IMR-90 (cell line): ENCODE measurements at places on chromosomes 11 and 22.

- H3K4me1 ChIP-seq: peaks cover 6% of the 10 kb centered on the region
- no peak overlapping the region for H3K27ac ChIP-seq
- no peaks in the 10 kb centered on the region for H3K36me3 ChIP-seq
- peak overlapping the region; percentile 60 for H3K4me3 ChIP-seq
These were observed 841 bp upstream of the TUB start for GRCh38 chr11:8080069-8080670.

- H3K36me3 ChIP-seq: no peaks in the 10 kb centered on the region
- peaks cover 2% of the 10 kb centered on the region; the same call in 1 of the 2 replicates for H3K4me1 ChIP-seq
- H3K4me3 ChIP-seq: no peak overlapping the region
- no peak for DNase-seq
- peaks cover 18% of the 10 kb centered on the region for H3K27me3 ChIP-seq
These were observed 4.9 kb downstream of the PLEKHB1 start for GRCh38 chr11:73651252-73651651.

DNA sequence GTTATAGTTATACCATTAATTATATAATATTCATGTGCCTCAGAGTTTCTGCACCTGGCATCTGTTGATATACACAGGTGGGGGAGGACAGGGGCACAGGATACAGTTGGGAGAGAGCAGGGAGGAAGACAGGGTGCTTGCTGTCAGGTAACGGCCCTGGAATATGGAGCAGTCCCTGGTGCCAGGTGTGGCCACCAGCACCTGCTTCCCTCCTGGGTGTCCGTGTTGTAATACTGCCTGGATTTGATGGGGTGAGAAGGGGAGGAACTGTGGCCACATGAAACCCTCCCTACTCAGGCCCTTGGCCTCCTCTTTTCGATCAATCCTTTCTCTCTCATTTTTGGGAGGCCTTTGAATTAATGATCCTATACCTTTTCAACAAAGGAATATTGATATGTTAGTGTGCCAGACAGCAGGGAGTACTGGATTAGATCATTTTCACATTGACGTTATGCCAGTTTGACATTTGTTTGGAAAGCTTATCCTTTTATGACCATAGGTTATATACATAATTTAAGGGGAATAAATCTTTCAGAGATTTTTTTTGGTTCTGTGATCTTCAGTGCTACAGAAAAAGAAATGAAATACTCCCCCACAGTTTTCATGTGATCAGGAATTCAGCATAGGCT, 88.6 kb downstream of the TEAD1 start:
- no peak for DNase-seq
- peaks cover 19% of the 10 kb centered on the region for H3K4me1 ChIP-seq
- no peaks in the 10 kb centered on the region for H3K27me3 ChIP-seq
- H3K27ac ChIP-seq: no peak overlapping the region
- no peak overlapping the region for H3K4me3 ChIP-seq

DNA sequence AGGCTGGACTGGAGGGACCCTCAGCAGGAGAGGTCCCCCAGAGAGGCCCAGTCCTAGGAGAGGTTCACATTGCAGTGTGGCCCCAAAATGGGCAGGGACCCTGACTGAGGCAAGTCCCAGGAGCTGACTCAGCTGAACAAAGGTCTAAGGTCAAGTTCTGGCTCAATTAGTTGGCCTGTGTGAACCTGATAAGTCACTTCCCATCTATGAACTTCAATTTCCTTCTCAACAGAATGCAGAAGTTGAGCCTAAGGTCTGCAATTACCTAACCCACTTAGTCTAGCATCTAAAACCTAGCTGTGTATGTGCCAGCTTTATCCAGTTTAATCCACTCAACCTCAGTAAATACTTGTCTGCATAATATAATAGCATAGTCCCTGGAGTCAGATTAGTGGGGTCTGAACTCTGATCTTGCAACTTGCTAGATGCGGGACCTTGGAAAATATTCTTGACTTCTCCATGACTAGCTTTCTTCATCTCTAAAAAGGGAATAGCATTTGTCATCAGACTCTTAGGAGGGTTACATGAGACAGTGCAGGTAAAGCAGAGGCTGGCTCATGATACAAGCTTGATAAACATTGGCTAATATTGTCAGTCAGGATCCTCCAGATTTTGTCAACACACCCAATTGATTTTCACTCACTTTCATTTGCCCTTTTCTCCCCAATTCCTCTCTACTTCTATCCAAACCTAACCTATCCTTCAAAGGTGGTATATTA, 465.5 kb downstream of the INSC start:
- DNase-seq: no peak
- H3K4me1 ChIP-seq: no peaks in the 10 kb centered on the region
- H3K4me3 ChIP-seq: no peak overlapping the region
- H3K36me3 ChIP-seq: no peaks in the 10 kb centered on the region
- H3K27ac ChIP-seq: no peak overlapping the region

GRCh38 chr11:109377039-109377742, 44.8 kb upstream of the C11orf87 start:
- no peaks in the 10 kb centered on the region for H3K4me1 ChIP-seq
- H3K27me3 ChIP-seq: no peaks in the 10 kb centered on the region
- no peak overlapping the region for H3K4me3 ChIP-seq
- DNase-seq: no peak

DNA sequence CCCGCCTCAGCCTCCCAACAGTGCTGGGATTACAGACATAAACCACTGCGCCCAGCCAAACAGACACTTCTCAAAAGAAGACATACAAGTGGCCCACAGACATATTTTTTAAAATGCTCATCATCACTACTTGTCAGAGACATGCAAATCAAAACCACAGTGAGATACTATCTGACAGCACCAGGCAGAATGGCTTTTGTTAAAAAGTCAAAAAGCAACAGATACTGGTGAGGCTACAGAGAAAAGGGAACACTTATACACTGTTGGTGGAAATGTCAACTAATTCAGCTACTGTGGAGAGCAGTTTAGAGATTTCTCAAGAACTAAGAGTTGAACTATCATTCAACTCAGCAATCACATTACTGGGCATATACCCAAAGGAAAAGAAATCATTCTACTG, 67.0 kb downstream of the ARHGAP20 start:
- no peaks in the 10 kb centered on the region for H3K4me1 ChIP-seq
- H3K4me3 ChIP-seq: no peak overlapping the region
- H3K27me3 ChIP-seq: no peaks in the 10 kb centered on the region

GRCh38 chr11:45133878-45134277, 12.6 kb upstream of the PRDM11 start:
- H3K27me3 ChIP-seq: peaks cover 23% of the 10 kb centered on the region
- H3K27ac ChIP-seq: no peak overlapping the region
- no peaks in the 10 kb centered on the region for H3K4me1 ChIP-seq
- DNase-seq: no peak

DNA sequence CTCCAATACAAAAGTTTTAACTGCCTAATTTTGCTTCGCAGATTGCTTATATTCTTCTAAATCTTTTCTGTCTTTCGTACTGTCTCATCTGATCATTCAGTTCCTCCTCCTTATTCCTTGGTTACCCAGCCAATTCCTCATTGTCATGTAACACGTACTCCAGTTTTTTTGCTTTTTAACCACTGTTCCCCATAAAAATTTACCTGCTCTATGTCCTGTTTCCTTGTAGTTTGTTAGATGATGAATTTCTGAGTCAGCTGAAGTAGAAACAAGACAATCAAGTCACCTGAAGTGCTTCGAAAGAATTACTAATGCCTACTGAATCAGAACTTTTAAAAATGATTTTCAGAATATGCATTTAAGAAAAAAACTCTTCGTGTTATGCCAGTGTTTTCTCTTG, 150.6 kb downstream of the CNTN5 start:
- H3K4me3 ChIP-seq: no peak overlapping the region
- no peak overlapping the region for H3K27ac ChIP-seq
- DNase-seq: no peak
- no peaks in the 10 kb centered on the region for H3K36me3 ChIP-seq
- H3K4me1 ChIP-seq: no peaks in the 10 kb centered on the region
